Hematopoietic multipotent progenitor cell treated with erythropoietin and hydrocortisone succinate and interleukin-3 and kit ligand, for 15 days (in vitro differentiated cells): ENCODE measurements at places on chromosomes 5 and 9.

DNA sequence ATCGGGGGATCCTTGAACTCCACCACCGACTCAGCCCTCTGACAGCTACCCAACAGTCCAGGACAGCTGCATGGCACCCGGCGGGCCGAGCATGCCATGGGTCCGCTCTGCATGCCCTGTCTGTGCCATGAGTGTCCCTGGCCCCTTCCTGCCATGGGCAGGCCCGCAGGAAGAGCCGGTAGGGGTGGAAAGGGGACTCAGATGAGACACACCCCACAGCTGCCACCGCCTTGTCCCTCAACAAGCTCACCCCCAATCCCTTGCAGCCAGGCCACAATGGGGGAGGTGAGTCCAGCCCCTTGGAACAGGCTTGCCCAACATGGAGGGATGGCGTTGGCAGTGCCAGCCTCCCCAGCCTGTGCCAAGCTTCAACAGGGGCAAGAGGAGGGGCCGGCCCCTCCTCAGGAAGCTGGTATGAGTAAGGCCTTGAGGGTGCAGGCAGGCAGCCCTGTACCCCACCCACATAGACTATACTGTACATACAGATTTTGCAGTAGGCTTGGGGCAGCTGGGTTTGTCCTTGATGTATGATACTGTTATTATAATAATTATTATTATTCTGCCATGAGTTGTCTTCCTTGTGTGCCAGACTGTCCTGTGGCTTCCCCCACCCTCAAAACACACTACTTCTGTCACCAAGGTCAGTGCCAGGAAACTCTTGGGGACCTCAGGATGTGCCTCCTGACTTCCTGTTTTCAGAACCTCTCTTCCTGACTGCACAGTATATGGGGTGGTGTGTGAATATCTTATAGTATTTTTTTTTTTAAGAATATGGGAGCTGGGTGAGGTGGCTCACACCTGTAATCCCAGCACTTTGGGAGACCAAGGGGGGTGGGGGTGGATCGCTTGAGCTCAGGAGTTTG is 12.0 kb upstream of the SLC34A1 start:
- no peak for DNase-seq

- DNase-seq: no peak
Observed at GRCh38 chr9:76926324-76926741, 20.4 kb upstream of the PRUNE2 start.

GRCh38 chr9:129834489-129835127 is 467 bp downstream of the C9orf78 start:
- peak; percentile 22 for DNase-seq

DNA sequence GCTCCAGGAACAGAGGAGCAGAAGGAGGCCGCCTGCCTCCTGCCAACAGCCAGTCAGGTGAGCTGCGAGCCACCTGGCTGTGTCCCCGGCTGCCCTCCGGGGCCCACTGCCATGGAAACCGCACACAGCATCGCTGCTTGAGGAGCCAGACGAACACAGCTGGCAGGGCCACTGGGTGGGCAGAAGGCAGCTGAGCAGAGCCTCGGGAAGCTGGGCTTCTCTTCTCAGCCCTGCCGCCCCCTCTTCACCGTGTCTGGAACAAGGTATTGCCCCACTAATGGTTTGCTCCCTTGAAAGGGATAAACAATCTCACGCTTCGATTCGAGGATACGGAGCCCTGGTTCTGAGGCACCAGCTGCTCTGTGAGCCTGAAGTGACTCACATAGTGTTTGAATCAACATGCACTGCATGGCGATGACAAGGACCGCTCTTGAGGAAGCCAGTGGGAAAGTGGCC is 63.7 kb upstream of the RUFY1 start:
- DNase-seq: no peak

GRCh38 chr5:57491369-57491965 is 8.9 kb upstream of the ACTBL2 start:
- DNase-seq: no peak

DNA sequence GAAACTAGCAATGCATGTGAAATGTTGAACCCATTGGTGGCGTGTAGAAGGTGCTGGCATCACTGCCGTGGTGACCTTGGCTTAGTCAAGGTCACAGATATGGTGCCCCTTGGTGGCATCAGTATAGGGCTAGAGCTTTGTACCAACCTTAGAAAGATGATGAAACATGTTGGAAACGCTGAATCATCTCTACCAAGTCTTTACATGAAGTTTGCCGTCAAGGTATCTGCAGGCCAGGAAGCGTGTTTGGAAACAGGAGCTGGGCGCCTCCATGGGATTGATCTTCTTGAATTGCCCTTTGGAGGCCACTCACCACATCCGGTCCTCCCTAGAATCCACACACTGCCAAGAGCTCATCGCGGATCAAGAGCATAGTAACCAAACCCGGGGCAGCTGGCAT is 16.9 kb upstream of the BOD1 start:
- DNase-seq: no peak

DNA sequence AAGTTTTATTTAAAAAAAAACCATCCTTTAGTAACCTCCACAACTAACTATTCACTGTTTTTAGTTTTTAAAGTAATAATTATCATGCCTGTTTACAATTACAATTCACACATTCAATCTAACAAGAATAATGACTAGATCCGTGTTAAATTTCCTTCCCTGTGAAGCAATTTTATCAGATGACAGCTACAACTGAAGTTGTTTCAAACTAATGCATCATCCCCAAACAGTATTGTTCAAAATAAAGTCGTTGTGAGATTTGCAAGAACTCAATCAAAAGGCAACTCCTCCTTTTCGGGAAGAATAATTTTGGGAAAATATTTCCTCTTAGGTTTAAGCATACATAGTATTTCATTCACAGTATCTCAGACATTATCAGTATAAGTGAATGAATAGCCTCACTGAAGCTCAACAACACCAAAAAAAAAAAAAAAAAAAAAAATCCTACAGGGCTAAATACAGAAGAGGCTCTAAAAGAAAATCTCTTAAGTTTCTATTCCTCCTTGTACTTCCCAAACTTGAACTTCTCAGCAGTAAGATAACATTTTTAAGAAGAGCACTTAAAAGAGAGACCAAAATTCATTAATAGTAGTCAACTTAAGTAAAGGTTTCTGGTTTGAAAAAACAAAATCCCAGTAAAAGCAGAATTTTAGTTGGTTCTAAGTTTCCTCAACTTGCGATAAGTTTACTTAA is 9.4 kb downstream of the C9orf72 start:
- DNase-seq: no peak

DNA sequence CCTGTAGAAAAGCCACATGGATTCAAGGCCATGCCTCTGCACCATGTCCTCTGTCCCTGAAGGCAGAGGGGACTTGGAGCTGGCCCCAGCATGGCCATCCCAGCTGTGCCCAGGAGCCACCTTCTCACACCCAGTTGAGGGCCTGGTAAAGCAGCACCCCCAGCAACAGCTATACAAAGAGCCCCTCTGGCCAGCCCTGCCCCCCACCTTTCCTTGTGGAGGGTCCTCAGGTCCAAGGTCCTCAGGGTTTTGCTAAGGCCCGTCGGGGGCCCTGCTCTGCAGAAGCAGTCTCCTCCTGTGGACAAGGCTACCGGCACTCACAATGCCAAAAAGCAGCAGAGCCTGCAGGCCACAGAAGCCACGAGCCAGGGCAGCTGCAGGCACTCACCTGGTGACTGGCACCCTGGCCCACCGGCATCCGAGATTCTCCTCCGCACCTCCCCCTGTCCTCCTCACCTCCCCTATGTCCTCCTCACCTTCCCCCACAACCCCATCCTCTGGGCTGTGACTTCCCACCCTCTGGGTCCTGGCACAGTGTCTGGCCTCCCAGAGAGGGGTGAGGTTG is 39.9 kb upstream of the LPCAT1 start:
- DNase-seq: no peak

GRCh38 chr9:130536701-130537107 is 42.7 kb upstream of the FUBP3 start:
- peak; percentile 73 for DNase-seq

DNA sequence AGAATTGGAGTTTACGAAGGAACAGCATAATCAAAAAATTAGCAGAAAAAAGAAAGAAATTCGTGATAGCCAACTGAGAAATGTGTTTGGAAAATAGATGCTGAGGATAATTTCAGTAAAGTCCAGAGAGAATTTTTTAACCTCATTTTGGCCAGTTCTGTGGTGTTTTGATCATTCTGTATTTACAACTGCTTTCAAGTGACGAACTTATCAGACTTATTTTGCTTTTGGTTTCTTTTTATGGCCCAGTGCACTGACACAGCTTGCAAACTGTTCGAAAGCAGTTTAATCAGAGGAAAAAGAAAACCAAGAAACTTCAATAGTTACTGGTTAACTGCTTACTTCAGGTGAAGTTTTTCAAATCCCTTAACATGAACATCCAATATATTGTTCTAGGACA is 1.9 kb downstream of the SDHA start:
- peak; percentile 60 for DNase-seq

GRCh38 chr9:129737479-129738274 is 15.2 kb downstream of the PTGES start:
- DNase-seq: peak; percentile 91

DNA sequence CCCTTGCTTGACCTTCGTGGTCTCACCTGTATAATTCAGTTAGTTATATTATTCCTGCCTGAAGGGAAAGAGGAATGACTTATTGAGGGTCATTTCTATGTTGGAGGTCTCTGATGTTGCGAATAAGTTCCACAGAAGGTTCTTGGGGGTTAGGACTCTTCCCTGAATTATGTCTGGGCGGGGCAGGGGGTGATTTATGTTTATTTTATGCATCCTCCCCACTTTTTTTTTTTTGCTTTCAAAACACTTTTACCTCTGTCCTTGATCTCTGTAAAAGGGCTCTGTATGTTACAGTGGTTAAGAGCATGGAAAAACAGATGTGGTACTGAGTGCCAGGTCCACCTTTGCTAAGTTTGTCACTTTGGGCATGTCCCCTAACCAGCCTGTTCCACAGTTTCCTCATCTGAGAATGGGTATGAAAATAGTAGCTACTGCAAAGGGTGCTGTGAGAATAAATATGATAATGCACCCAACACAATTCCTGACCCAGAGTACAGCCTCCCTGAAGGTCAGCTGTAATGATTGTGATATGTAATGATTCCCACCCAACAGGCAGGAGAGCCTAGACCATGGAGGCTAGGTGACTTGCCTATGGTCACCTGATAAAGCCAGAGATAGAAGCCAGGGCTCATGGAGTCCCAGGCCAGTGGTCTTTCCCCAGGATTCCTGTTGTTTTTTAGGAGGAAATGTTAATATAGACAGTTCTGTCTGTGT is 54.8 kb downstream of the SLC22A5 start:
- DNase-seq: peak; percentile 36

DNA sequence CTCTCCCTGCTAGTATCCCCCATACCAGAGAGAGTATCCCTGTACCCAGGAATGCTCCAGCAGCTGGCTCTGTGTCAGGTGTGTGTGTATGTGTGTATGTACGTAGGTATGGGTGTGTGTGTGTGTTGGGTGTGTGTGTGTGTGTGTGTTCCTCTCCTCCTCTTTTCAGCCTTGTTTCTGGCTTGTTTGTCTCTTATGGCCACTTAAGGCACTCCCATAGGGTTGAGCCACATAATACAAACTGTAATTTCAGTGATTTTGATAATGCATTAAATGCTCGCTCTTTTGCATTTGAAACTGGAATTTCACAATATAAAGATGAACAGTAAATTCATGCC is 80.8 kb upstream of the SH3PXD2B start:
- DNase-seq: no peak

DNA sequence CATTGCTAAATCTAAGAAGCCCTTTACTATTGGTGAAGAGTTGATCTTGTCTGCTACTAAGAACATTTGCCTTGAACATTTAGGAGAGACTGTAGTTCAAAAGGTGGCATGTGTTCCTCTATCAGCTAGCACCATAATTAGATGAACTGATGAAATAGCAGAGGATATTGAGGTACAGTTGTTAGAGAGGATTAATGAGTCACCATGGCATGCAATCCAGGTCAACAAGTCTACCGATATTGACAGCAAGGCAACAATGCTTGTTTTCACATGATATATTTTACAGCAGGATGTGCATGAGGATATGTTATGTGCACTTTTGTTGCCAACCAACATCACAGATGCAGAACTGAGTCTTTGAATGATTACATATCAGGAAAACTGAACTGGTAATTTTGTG is 134.3 kb upstream of the CDH9 start:
- DNase-seq: no peak

DNA sequence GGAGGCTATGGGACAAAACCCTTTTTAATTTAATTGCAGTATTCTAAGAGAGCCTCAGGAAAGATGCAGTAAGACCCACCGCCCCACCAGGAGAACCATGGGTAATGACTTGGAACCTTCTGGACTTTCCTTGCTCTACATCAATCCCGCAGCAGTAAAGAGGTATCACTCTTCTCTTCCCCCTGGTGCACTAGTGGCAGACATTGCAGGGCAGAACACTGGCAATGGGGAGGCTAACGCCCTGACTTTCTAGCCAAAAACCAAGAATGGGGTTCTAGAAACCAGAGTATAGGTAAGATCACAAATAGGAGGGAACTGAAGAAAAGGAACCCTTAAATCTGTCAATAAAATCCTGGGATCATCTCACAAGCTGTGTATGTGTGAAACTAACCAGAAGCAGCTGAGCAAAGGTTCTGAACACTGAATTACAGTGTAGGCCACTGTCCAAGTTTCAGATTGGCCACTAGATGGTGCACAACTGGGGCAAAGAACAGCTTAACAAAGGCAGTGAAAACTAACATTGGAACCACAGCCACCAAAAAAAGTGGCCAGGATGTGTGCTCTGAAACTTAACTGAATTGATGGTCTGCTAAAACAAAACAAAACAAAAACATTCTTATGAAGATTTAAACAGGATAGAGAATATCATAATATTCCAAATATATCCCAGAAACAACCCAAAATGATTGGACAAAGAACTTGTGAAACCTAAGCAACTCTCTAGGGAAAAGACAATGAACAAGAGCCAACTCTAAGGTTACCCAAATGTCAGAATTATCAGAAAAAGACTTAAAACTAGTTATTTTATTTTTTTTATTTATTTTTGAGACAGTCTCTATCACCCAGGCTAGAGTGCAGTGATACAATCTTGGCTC is 6.6 kb upstream of the FAM151B start:
- peak; percentile 20 for DNase-seq

DNA sequence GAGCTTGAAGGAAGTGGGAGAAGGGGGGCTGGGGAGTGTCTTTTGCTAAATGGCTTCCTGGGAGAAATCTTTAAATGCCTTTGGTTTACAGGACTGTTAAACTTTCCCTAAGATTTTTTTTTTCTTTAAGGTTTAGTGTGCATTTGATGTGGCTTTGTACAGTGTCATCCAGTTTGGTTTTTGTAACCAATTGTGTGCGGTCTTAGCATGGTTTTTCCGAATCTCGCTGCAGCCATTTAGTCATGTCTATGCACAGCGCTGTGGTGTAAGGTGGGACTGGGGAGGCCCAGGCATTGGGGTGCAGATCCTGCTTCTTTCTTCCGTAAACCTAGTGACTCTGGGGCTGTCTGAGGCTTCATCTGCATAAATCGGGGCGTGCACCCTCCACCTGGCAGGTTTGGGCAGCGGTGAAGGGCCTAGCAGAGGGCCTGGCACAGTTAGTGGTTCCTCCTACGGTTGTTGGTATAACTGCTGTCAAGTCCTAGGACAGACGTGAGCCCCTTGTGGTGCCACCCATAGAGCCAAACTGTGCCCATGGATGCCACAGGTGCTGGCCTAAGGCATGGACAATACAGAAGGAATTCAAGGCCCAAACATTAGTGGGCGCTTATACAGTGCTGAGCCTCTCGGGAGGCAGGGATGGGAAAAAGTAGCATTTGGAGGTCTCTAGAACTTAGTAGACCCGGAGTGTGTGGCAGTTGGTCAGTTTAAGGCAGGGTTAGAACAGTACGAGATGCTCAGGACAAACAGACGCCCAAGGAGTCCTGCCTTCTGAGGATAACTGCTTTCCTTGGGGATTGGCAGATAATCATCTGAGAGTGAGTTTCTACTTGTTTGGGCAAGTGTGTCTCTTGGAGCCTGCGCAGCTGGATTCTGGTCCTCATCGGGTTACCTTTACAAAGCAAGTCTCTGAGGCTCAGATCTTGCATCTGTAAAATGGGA is 1.5 kb downstream of the PRRC2B start:
- no peak for DNase-seq

GRCh38 chr5:5752844-5753243 is 330.4 kb downstream of the ICE1 start:
- DNase-seq: no peak
